ENCODE measurements at places on chromosomes 13 and 19.

DNA sequence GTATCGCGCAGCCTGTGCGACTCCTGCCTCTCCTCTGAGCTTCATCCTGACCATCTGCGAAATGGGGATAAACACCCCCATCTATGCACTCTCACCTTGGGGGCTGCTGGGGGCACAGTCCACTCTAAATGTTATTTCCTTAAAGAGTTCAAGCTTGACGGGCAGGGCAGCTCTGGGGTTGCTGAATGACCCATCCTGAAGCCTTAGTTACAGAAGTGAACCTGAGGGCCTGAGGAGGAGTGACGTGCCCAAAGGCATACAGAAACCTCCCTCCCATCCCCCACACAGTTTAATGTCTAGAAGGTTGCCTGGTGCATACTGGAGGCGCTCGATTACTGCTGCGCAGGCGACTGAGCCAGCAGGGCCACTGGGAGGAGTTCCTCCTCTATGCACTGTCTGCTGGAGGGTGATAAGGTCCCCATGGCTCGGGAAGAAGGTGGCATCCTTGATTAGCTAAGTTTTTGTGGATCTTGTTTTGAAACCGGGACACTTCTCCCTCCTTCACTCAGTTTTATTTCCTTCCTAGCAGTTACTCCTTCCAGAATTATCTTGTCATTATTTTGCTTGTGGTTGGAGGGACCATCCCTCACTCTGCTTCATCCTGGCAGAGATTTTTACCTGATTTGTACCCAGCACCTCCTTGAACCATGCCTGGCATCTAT lies 572 bp upstream of the FKBP8 start:
- peak; percentile 22 for DNase-seq

GRCh38 chr19:14580623-14581237 lies 2.2 kb upstream of the CLEC17A start:
- DNase-seq = no peak

GRCh38 chr13:50974268-50974667 lies 64.7 kb downstream of the RNASEH2B start:
- DNase-seq = no peak

- no peak for DNase-seq
Observed at GRCh38 chr13:46345866-46346265, 41.2 kb downstream of the RUBCNL start.
